Astrocyte (in vitro differentiated cells and primary cell): ENCODE measurements at places on chromosomes 12 and 14. TPM values are rescaled to one million over a fixed set of nuclear protein-coding genes. Genes with fewer than 3 reads are reported as not detected.
A peak's percentile ranks its signal among the peaks of the same experiment; 100 is the strongest.

GRCh38 chr12:81992461-81992860 lies 233.3 kb upstream of the PPFIA2 start:
- DNase-seq, result no peak

- peak; percentile 58 for DNase-seq
These were observed 9.7 kb upstream of the ERC1 start for GRCh38 chr12:981176-981828.

DNA sequence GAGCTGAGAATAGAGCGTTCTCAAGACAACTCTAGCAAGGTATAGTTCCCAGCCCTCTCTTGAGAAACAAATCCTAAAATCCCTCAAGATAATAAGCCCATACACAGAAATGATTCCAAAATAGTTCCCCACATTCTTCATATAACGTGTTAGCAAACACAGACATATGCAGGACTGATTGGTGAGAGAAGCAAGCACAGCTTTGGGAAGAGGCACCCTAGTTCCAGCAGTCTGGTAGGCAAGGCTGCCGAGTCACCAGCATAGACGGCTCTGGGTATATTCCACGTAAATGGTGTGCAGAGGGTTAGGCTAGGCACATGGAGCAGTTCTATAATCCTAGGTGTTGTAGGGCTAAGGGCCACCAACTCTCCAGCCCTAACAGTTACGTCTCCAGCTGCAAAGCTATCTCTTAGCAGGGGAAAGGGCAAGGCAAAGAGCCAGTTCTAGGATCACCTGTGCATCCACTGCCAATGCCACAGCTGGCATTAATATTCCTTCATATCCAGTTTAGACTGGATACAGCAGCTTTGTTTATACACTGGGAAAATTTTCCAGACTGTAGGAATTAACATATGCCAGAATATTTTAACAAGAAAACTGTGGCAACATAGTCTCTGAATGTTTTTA lies 52.9 kb downstream of the SH2B3 start:
- DNase-seq, result no peak

- DNase-seq, result peak; percentile 54
These were observed 30.9 kb upstream of the KLRD1 start for GRCh38 chr12:10276774-10277173.

Gene SMIM41
- 0.18 TPM in 1 of 2 replicates, not detected in the other for total RNA-seq

- DNase-seq, result no peak
These were observed 5.1 kb downstream of the ARHGDIB start for GRCh38 chr12:14956024-14956891.

Gene PLA2G1B
- total RNA-seq, result not detected in 2 replicates

GRCh38 chr14:101873076-101873825 lies 91.1 kb upstream of the DYNC1H1 start:
- no peak for DNase-seq

GRCh38 chr12:80262346-80262745 lies 163.0 kb downstream of the OTOGL start:
- DNase-seq, result no peak

Gene TROAP
- total RNA-seq, result 2.2 and 2.7 TPM in 2 replicates

Gene PRB2
- total RNA-seq, result not detected in 2 replicates

Gene TAS2R7
- not detected in 2 replicates for total RNA-seq

DNA sequence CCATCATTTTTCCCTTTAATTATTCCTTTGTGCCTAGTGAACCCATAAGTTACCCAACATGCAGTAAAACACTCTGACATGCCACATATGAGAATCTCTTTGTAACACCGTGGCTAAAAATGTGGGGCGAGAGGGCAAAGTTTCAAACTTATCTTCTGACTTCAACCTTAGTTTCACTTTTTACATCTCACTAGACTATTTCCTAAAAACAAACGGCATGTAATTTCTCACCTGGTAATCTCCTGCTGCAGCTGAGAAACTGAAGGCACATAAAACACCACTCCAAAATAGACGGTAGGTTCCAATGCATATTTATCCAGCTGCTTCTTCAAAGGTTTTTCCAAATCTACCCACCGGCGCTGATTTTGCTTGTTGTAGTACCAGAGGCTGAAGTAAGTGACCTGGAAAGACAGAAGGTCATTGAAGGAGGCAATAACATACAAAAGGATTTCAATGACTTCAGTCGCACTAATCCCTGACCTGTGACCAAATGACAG lies 37.9 kb downstream of the PTPN21 start:
- no peak for DNase-seq

DNA sequence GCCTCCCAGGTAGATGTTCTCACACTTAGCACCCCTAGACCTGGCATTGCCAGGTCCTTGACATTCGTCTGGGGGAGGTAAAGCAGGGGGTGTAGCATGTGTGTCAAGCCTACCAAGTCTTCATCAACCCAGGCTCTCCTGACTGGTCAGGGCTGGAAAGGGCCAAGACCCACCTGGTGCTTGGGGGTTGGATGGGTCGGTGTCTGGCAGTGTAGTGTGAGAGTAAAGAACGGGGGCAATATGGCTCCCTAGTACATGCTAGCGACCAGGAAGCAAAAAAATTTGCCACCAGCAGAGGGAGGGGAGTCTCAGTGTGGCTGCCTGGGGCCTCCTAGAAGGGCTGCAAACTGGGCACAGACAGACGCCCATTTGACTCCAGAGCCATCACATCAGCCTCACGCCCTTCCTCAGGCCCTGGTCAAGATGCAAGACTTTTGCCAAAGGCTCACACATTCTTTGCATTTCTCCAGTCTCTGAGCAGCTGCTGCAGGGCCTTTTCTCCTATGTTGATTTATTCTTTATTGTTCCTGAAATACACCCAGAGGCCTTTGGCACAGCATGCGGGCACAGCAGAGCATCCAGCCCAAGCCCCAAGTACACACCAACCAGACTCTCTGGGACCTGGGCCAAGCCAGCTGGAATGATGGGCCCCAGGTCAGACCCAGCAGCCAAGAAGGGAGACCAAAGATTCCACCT lies 38.3 kb upstream of the PNMA1 start:
- peak; percentile 70 for DNase-seq

- DNase-seq, result no peak
These were observed 69.2 kb upstream of the ATXN7L3B start for GRCh38 chr12:74468401-74468800.

- DNase-seq, result peak; percentile 92
These were observed 1.4 kb downstream of the ACTN1 start for GRCh38 chr14:68977718-68978171.

DNA sequence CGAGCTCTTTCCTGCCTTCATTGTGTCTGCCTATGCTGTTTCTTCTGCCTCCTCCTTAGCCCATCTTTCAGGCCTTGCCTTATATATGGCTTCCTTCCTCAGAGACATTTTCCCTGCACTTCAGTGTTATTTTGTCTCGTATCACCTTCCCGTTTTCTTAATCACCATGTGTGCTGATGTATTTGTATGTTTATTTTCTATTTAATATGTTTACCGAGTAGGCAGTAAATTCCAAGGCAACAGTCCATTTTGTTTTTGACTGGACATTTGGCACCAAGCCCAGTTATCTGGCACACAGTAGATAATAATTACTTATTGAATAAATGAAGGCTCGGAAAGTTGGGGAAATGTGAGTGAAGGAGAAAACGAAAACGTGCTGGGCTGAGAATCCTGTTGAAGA lies 4.6 kb upstream of the POU6F1 start:
- no peak for DNase-seq

DNA sequence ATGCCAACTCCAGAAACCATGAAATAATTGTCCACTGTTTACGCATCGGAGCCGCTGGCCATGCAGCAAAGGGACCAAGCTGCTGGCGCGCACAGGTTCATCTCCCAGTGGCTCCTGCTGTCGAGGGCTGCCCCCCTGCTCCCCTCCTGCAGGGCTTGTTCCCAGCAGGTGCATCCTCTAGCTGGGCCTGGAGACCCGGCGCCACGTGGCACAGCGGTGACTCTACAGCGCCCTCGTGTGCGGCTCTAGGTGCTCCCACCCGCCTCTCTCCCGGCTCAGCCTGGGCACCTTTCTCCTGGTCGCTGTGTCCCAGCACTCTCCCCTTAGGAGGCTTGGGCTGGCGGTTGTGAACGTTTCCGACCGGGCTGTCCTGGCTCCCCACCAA lies 37.5 kb upstream of the INF2 start:
- no peak for DNase-seq

- DNase-seq, result no peak
These were observed 216.4 kb downstream of the PLCZ1 start for GRCh38 chr12:18521461-18521860.

DNA sequence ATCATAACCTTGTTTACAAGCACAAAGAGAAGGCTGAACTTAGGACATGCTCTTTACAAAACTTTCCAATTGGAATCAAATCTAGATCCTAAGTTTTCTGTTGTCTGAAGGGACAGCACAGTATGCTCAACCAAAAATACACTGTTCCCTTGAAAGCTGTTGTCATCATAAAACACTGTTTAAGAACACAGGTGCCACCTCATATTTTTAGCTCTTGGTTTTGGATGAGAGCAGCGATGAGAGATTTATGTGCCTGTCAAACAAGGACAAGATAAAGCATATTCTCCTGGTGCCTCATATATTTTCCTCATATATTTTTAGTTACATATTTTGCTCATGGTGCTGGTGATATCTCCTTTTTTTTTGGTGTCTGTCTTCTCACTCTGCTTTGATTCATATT lies 788.4 kb downstream of the AACS start:
- DNase-seq, result no peak

- peak; percentile 33 for DNase-seq
These were observed 14.6 kb downstream of the GNS start for GRCh38 chr12:64744422-64745258.

GRCh38 chr12:11719678-11720099 lies 70.2 kb downstream of the ETV6 start:
- DNase-seq, result peak; percentile 97

Gene LTB4R
- total RNA-seq, result 5.5 TPM in 2 replicates

Gene TMCC3
- total RNA-seq, result 2.8 and 3.5 TPM in 2 replicates

DNA sequence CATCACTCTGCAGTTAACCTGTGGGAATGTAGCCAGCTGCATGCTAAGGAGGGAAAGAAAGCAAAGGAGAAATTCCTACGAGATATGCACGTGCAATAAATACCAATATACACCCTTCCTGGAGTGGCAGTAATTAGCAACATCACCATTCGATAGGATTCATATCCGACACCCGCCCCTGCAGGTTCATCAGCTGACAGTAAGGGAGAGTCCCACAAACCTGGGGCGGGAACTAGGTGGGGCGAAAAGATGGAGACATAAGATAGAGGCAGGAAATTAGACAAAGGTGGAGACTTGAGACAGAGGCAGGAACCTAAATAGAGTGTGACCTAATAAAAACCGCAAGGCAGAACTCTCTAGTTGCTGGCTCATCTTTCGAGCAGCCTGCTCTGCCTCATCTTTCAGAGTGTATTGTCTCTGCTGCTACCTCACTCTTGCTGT lies 51.6 kb downstream of the PLEKHG3 start:
- peak; percentile 42 for DNase-seq

DNA sequence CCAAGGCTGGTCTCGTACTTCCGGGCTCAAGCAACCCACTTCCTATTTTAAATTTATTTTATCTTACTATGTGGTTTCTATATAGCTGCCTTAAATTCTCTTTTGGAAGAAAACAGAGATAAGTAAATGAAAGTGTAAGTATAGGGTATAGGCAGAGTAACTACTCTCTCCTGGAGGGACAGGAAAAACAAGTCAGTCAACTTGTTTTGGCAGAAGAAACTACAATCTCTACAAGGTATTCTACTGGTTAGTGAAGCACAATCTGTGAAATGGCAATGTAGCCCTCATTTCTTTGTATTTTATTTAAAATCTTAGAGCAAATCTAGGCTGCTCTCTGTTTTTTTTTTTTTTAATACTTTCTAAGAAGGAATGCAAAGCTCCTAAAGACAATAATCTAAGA lies 55.4 kb downstream of the UBR7 start:
- no peak for DNase-seq

Gene CLEC4A
- total RNA-seq, result 0.32 and 1.6 TPM in 2 replicates

DNA sequence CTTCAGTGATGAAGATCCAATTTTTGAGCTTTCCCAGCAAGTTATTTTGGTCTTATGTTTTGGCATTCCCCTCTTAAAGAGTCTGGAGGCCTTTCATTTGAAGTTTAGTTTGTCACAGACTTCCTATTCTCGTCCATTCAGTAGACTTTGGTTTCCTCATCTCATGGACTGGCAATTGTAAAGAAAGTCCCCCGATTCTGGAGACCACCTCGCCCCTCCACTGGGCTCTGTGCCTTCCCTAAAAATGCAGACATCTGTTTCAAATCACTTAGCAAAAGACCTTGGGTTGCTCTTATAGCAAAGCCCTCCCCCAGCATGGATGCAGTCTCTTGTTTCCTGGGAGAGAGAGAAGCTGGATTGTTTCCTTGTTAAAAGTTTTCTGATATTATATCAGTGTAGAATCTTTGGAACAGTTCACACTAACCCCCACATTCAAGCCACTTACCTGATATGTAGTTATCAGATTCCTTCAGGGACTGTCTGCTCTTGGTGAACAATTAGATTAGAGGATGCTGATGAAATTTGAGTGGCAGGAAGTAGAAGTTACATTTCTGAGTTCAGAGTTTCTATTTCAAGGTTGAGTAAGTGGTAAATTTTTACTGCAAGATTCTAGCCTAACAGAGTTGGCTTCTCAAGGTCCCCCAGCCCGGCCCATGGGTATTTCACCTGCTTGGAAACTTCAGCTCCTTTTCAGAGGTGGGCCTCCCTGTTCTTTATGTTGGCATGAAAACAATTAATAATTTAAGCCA lies 56.3 kb downstream of the PLXNC1 start:
- DNase-seq, result no peak

Gene CEP128
- total RNA-seq, result 4.1 and 6.4 TPM in 2 replicates

DNA sequence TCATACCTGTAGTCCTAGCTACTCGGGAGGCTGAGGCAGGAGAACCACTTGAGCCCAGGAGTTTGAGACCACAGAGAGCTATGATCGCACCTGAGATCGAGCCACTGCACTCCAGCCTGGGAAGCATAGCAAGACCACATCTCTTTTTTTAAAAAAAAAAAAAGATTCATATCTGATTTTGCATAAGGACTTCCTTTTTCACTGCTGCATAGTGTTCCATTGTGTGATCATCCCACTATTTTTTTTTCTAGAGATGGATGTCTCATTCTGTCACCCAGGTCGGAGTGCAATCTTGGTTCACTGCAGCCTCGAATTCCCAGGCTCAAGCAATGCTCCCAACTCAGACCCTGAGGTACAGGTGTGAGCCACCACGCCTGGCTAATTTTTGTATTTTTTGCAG lies 50.4 kb downstream of the PHETA1 start:
- DNase-seq, result no peak

Gene SPIC
- total RNA-seq, result not detected in 2 replicates

GRCh38 chr12:25394025-25394424 lies 143.3 kb upstream of the KRAS start:
- DNase-seq, result no peak

DNA sequence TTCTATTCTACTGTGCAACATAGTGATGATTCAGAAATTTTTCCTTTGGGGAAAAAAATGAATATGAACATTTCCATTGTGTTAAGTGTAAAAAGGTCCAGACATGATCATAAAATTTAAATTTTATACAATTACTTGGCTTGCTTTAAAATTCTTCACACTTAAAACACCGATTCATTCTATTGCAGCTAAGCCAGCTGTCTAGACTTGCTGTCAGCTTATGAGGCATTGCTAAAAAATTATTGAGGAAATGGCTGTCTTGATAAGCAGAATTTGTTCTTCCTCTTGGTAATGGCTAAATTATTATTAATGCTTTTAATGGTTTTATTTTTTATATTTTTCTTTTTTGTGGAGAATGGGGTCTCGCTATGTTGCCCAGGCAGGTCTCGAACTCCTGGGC lies 1.8 kb downstream of the LYSET start:
- no peak for DNase-seq

Gene ISM2
- total RNA-seq, result 0.39 and 0.50 TPM in 2 replicates
